Cardiac muscle cell (in vitro differentiated cells and primary cell): ENCODE measurements at places on chromosomes 1 and 21.

DNA sequence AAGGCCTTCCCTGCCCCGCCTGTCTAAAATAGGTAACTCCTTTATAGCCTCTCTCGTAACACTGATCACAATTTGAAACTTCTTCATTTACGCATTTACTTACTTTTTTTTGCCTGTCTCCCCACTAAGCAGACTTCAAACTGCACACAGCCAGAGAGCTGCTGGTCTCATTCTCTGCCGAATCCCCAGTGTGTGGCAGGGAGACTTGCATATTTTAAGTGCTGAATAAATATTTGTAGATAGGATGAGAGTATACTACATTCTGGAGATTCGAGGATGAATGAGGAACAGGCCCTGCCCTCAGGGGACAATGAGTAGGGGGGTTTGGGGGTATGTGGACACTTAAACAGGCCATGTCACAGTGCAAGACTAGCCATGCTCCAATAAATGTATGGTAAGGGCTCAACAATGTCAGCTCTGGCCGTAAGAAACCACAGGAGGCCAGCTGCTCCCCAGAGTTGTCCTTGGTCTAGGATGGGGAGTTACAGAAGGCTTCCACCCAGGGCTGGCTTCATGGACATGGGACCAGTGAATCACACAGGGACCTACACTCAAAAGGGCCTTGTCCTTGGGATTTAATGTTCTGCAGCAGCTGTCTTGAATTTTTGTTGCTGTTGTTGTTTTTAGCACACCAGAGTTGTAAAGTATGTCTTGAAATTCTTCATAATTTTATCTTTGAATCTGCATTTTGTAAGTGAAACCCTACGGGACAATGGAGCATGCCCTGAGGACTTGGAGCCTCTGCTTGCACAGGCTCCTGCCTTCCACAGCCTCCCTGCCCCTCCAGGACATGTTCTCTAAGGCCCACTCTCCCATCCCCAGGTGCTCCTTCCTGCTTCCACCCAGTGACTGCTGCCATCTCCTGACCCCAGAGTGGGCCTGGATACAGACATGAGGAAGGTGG lies 8.5 kb downstream of the DIO1 start:
- no peak for DNase-seq

GRCh38 chr1:239225396-239225795 lies 161.0 kb upstream of the CHRM3 start:
- no peak for DNase-seq

DNA sequence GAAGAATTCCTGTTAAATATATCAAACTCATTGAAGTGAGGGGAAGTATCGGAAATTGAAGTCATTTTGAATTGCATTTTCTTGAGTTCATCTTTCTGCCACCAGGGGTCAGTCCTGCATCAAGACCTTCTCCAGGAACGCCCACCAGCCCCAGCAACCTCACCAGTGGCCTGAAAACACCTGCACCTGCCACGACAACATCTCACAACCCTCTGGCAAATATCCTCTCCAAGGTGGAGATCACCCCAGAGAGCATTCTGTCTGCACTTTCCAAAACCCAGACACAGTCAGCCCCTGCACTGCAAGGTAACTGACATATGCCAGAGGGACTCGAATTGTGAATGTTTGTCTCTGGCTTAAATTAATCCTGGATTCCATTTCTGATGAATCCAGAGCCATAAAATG lies 22.8 kb upstream of the TARS2 start:
- DNase-seq: peak; percentile 71

DNA sequence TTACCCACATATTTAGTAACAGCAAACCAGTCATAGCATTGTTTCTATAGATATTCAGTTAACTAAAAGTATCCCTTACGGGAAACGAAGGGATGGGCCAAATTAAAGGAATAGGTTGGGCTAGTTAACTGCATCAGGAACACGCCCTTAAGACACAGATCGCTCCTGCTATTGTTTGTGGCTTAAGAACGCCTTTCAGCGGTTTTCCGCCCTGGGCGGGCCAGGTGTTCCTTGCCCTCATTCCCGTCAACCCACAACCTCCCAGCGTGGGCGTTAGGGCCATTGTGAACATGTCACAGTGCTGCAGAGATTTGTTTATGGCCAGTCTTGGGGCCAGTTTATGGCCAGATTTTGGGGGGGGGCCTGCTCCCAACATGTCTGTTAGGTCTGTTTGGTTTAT lies 14.7 kb downstream of the TNFRSF18 start:
- DNase-seq: no peak

- no peak for DNase-seq
Measured at GRCh38 chr1:100750005-100750885, 30.7 kb downstream of the VCAM1 start.

GRCh38 chr21:33514229-33514628 lies 22.7 kb upstream of the DNAJC28 start:
- peak; percentile 56 for DNase-seq

DNA sequence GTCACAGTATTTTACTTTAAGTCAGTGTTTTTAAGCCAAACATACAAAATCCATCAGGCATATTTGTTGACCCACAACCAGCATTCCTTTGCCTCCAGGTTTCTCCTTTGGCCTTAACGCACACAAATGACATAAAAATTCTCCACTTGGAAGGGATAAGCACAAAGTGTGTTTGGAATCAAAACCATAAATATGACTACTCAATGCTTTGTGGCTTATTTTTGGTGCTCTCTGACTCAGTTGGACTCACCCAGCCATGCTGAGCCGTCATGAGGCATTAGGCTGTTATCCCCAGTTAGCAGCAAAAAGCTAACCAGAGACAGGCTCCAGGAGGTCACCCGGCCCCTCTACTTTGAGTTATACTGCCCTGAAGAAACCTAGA lies 948 bp downstream of the PRUNE1 start:
- peak; percentile 31 for DNase-seq

- DNase-seq: no peak
Measured at GRCh38 chr1:83807821-83808220, 191.1 kb downstream of the TTLL7 start.

DNA sequence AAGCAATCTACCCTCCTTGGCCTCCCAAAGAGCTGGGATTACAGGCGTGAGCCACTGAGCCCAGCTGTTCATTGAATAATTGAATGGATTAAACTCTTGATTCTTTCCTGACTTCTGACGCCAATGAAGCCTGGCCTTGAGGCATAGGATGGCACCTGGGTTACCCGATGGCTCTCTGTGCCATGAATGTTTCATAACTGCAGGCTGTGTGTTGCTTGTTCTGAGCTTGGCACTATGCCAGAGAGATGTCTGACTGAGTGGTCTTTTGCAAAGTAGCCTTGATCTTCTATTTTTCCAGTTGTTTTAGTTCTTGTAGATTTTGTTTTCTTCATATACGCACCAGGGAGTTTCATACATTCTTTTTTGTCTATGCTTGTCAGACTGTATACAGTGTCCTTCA lies 38.5 kb upstream of the AK4 start:
- DNase-seq: peak; percentile 14

DNA sequence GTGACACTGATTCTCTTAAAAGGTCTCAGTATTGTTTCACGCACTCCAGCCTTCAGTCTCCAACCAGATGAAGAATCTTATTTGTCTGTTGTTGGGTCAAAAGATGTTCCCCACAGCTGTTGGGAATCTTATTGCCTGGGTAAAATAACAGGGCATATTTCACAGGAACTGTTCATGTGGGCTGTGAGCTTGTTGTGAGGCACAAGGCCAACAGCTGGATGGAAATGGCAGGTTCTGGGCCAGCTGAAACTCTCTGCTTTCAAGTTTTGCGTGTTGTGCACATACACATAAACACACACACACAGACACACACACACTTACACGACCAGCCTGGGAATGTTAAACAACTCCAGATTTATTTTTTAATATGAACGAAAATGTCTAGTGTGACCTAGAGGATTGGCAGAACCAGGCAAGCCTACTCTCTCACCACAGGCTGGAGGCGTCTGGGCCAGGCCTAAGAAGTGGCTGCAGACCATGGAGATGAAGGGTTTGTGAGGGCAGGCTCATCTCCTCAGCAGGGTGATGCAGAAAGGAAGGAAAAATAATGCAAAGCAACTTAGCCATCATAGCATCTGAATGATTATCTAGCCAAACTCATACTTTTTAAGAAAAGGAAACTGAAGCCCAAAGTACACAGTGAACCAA lies 357.0 kb downstream of the TTLL7 start:
- peak; percentile 21 for DNase-seq

DNA sequence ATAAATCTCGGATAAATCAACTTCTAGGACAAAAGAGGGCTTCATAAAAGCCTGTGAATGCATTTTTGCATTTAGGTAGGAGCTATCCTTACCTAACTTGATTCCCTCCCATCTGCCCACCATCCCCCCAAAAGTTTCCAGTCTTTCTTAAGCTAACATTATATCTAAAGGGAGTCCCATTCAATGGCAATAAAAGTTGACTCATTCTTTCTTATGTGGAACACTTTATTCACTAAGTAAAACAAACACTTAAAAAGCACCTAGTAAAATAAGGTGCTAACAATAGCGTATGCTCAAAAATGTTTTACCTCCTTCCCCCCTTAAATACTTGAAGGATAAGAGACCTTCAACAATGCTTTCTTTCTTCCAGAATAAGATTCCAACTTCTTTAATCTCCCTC lies 83.8 kb downstream of the GON4L start:
- no peak for DNase-seq

GRCh38 chr1:31152181-31152795 lies 86.8 kb upstream of the PUM1 start:
- peak; percentile 95 for DNase-seq

DNA sequence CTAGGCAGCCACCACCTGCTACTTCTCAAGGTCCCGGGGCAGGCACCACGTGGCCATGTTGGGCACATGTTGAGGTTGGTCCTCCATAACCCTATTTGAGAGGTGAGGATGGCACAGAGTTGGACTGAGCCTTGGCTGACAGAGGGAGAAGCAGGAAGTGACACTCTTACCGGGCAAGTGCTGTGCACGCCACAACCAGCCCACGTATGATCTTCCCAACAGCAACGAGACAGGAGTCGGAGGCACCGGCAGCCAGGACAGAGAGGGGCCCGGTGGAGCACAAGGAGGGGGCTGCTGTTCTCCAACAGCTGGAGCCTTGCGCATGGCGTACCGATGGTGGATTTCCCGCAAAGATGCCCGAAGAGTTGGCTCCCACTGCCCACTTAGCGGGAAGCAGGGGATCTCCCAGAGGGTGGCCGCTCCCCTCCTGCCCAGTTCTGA lies 3.4 kb downstream of the CLEC20A start:
- no peak for DNase-seq

DNA sequence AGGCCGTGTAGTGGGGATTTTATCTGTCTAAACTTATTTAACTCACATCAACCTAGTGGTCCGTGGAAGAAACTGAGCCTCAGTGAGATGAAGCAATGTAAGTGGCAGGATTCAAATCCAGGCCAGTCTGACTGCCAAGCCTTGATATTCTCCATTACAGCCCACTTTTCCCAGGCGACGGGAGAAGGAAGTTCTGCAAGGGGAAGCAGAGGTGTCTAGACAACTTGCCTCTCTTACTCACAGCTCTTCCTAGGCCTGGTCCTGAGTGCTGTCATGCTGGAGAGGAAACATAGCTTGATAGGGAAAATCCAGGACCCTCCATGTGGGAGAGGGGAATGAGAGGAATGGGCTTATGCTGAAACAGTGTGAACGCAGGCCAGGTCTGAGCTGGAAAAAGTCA lies 9.1 kb downstream of the CTSE start:
- no peak for DNase-seq

DNA sequence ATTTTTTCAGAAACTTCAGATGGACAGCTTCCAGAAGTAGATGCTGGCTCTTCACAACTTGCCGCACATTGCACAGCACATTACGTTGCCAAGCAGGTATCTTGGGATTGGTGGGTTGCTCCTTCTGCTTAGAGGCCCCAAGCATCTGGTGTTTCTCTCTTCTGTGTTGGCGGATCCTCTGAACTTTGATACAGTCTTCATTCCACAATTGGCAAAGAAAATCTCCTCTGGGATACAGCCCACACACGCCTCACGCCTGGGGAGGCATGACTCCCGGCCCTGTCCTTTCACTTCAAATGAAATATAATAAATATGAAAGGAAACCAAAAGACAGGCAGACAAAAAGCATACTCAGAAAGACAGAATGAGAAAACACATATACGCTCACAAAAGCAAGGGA lies 72.3 kb upstream of the PPP2R5A start:
- DNase-seq: no peak

DNA sequence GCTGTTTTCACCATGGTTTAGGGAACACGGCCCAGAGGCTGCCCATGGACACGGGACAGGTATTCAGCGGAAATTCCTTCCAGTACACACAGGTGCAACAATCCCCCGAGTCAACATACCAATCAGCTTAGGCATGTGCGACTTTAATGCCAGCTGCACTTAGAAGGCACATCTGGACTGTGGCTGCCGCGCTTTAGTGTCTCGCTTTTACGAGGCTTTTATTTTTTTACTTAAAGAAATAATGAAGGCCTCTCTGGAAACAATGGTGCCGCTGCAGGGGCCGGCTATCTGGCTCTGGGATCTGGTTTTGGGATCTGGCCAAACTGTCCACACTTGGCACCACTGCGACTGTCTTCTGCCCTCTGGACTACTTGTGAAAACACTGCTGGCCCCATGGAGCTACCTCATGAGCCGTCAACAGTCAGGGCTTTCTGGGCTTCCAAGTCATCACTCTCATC lies 55.5 kb downstream of the SLC66A1 start:
- DNase-seq: no peak

GRCh38 chr1:79128722-79129121 lies 122.2 kb upstream of the ADGRL4 start:
- DNase-seq: no peak

GRCh38 chr1:106952776-106953175 lies 103.7 kb upstream of the PRMT6 start:
- DNase-seq: no peak

DNA sequence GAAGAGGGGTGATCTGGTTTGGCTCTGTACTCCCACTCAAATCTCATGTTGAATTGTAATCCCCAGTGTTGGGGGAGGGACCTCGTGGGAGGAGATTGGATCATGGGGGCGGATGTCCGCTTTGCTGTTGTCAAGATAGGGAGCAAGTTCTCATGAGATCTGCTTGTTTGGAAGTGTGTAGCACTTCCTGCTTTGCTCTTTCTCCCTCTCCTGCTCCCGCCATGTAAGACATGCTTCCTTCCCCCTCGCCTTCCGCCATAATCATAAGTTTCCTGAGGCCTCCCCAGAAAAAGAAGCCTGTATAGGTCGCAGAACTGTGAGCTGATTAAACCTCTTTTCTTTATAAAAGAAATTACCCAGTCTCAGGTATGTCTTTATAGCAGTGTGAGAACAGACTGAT lies 27.9 kb downstream of the MYOM3 start:
- DNase-seq: no peak

DNA sequence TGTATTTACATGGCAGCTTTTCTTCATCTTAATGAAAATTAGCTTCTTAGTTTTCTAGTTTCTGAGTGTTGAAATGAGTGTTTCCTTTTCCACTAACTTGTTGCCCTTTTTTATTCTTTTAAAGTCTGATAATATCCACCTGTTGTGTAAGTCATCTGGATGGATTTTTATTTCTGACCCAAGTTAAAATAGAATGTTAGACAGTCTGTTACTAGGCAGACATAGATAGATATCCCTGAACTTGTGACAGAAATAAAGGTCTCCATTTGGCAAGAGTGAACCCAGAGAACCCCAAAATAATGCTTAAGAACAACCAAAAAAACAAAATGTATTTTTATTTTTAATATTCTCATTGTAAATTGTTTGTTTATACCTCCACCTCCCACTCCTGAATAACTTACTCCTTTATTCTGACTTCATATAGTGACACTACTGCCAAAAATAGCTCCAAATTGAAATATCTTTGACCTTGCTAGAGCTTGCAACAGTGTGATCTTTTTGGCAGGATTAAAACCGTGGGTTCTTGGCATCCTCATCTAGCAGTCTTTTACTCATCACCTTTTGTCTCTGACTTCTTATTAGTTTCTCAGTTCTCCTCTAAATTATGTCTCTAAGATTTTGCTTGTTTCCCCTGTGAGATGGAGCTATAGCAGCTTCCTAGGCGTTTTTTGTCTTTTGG lies 26.9 kb upstream of the SH3D21 start:
- DNase-seq: peak; percentile 58

GRCh38 chr1:30417001-30417700 lies 306.2 kb downstream of the MATN1 start:
- DNase-seq: no peak
